ENCODE measurements at places on chromosomes 7 and 10.
A peak's percentile ranks its signal among the peaks of the same experiment; 100 is the strongest.

GRCh38 chr10:34609287-34609940, 205.7 kb downstream of the PARD3 start:
- no peak for DNase-seq

GRCh38 chr7:151690606-151691005, 170.9 kb upstream of the RHEB start:
- DNase-seq, result no peak

DNA sequence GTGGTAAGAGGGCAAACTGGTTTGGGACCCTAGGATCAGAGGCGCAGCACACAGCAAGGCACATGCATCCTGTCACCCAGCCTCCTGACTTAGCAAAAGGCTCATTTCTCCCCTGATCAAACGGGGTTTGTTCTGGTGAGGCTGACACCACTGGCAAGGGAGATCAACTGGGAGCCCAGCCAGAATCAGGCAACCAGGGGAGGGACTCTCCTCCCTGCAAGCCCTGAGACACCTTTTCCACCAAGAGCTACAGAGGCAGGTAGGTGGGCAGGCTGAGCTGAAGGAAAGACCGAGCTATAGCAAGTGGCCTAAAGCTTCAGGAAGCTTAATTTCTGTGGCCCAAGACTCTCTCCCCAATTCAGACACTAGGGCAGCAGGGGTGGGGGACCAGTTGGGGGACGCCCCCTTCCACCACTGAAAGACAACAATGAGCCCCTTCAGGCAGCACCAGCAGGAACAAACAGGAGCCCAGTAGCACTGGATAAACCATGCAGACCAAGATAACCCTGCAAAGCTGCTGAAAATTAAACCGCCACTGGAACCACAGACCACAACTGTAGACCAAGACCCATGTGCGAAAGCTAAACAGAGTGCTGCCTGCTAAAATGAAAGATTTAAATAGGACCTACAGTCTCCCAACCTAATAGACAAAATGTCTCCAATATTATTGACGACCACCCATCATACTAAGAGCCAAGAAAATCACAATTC, 27.1 kb upstream of the SAR1A start:
- DNase-seq, result peak; percentile 74

GRCh38 chr10:73628405-73628804, 12.9 kb downstream of the MYOZ1 start:
- no peak for DNase-seq

- DNase-seq, result no peak
Measured at GRCh38 chr7:15130666-15131541, 228.4 kb upstream of the DGKB start.

DNA sequence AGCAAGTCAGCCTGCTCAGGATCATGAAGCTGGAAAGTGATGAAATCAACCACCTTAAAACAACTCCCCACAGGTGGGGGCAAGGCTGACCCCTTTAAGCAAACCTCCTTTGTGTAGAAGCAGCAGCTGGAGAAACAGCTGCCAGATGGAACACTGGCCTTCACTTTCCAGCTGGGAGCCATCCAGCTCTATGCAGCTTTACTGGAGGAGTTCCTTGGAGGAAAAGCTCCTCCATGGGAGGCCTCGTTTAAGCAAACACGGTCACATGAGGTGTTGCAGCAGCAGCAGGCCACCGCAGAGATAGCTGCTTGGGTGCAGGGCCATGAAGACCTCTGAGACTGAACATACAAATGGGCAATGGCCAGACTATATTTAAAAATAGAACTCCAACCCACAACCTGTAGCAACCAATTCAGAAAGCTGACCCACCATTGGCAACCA, 13.0 kb upstream of the DLG5 start:
- DNase-seq, result no peak

- DNase-seq, result no peak
Measured at GRCh38 chr10:14123139-14123538, 207.6 kb downstream of the FRMD4A start.

GRCh38 chr7:1933066-1933750, 263.1 kb downstream of the ELFN1 start:
- DNase-seq, result no peak

DNA sequence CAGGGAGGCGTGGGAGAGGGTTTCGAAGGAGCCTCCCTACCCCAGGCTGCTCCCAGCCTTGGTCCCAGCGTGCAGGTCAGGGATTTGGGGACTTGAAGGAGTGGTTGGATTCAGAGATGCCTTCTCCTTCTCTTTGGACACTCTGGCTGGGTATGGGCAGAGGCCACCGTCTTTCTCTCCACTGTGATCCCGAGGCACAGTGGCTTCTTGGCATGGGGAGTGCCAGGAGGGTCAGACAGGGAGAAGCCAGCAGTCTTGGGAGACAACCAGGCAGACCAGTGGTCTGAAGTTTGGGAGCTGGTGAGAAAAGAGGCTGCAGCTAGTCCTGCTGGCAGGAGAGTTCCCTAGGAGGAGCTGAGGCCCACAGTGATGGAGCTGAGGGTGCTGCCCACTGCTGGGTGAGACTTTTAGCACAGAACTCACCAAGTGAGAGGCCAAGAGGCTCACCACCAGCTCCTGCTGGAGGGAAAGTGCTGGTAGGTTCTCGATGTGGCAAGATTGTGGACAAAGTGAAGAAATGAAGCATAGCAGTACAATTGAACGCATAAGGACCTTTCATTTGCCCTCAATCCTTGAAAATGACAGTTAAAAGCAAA, 35.2 kb upstream of the WDFY4 start:
- no peak for DNase-seq

- peak; percentile 60 for DNase-seq
Measured at GRCh38 chr10:1109795-1110673, 53.8 kb downstream of the WDR37 start.

DNA sequence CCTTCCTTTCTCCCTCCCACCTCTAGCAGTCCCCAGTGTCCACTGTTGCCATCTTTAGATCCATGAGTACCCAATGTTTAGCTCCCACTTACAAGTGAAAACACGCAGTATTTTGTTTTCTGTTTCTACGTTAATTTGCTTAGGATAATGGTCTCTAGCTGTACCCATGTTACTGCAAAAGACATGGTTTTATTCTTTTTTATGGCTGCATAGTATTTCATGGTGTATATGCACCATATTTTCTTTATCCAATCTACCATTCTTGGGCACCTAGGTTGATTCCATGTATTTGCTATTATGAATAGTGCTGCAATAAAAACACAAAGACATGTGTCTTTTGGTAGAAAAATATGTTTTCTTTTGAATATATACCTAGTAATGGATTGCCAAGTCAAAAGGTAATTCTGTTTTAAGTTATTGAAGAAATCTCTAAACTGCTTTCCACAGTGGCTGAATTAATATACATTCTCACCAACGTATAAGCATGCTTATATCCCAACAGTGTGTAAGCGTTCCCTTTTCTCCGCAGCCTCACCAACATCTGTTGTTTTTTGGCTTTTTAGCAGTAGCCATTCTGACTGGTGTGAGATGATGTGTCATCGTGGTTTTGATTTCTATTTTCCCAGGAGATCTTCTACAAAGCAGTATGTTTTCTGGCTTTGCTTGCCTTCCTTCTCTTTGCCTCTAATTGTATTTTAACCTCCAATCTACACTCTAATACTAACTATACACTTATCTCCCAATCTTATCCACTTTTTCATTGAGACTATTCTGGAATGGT, 179.5 kb upstream of the PHF14 start:
- no peak for DNase-seq

- DNase-seq, result no peak
Measured at GRCh38 chr10:45279682-45280081, 35.7 kb downstream of the OR13A1 start.

DNA sequence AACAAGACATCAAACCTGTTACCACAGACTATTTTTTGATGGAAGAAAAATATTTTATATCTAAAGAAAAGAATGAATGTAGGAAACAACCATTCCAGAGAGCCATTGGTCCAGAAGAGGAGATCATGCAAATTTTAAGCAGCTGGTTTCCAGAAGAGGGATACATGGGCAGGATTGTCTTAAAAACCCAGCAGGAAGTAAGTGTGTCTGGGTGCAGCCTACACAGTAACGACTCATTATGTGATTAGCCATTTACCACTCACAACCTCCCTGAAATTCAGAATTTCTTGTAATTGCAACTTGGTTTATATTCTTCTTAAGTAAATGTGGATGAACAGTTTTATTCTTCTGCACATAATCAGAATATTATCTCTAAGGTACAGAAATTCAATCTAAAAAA, 46.2 kb downstream of the NOC3L start:
- no peak for DNase-seq

Measured in MV-4-11 (cell line).